GM06990 (cell line): ENCODE measurements at places on chromosomes 5 and 9.
A peak's percentile ranks its signal among the peaks of the same experiment; 100 is the strongest.

GRCh38 chr5:155091768-155092717, 78.5 kb downstream of the KIF4B start:
- DNase-seq, result no peak

DNA sequence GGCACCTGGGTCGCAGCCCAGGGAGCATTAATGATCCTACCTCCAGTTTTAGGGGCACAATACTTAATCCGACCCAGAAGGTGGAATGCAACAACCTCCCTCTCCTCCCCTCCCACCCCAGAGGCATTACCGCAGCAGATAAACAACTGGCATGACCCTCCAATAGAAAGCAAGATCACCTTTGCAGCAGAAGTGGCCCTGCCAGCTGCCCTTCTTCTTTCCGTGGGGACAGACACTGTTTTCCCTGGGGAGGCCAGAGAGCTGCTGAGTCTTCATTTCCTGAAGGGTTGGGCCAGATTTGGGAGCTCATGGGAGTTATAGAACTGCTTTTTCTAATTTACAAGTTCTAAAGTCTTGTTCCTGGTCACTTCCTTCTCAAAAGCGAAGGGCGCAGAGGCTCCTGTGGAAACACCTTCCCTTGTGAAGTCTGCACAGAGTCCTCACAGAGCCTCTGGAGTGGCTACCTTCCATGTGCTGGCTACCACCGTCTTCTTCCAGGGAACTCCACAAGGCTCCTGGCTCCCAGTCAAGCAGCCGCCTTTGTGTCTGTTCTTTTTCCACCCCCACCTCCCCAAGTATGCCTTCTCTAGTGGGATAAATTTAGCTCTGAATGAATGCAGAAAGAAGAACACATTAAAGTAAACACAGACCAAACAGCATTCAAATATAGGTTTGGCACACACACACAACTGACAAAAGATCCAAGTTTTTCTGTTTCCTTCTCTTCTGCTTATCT, 8.0 kb upstream of the PALM2AKAP2 start:
- no peak for DNase-seq

DNA sequence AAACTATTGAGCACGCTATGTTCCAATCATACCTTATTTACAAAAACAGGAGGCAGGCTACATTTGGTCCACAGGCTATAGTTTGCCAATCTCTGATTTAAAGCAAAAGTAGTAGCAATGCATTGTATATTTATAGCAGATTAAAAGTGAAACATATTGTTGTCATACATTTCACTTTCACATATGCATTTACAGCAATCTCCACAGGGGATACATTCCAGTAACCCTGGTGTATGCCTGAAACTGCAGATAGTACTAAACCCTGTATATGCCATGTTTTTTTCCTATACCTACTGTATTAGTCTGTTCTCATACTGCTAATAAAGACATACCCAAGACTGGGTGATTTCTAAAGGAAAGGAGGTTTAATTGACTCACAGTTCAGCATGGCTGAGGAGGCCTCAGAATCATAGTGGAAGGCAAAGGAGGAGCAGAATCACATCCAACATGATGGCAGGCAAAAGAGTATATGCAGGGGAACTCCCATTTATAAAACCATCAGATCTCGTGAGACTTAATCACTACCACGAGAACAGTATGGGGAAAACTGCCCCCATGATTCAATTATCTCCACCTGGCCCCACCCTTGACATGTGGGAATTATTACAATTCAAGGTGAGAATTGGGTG, 5.9 kb upstream of the CSF1R start:
- DNase-seq, result no peak

DNA sequence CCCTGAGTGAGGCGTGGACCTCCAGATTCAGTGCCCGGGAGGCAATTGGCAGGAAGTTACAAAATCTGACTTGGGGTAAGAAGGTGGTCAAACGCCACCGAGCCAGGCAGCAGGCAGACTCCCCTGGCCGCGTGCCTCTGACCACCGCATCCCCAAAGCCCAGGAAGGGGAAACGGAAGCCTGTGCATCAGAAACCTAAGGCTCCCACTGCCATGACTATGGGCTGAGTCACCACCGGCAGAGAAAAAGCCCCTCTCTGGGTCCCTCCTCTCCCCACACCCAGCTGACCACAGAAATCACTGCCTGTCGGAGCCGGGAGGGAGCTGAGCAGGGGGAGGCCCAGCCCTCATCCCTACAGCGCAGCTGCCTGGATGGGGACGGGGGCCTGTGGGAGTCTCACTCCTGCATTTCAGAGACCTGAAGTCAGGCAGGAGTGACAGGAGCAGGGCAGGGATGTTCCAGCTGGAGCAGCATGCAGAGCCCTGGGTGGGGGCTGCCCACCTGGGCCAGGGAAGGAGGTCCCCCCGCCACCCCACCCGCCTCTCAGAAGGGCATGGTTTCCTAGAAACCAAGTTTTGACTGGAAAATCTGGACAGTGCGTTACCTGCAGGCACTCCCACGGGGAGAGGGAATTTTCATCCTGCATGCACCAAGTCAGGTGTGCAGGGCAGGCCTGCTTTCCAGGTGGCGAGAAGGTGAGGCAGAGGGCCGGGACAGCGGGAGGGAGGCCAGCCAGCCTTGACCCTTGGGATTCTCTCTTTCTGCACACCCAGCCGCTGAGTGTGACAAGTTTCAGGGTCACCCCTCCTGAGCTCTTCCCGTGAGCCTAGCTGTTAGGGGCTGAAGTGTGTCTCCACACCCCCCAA, 68.2 kb downstream of the LRSAM1 start:
- DNase-seq, result no peak

- DNase-seq, result no peak
These were observed 37.0 kb downstream of the CXXC5 start for GRCh38 chr5:139684881-139685749.

GRCh38 chr5:143074414-143074996, 304.3 kb downstream of the ARHGAP26 start:
- DNase-seq, result no peak

GRCh38 chr9:21392270-21392669, 7.1 kb upstream of the IFNA2 start:
- peak; percentile 33 for DNase-seq

DNA sequence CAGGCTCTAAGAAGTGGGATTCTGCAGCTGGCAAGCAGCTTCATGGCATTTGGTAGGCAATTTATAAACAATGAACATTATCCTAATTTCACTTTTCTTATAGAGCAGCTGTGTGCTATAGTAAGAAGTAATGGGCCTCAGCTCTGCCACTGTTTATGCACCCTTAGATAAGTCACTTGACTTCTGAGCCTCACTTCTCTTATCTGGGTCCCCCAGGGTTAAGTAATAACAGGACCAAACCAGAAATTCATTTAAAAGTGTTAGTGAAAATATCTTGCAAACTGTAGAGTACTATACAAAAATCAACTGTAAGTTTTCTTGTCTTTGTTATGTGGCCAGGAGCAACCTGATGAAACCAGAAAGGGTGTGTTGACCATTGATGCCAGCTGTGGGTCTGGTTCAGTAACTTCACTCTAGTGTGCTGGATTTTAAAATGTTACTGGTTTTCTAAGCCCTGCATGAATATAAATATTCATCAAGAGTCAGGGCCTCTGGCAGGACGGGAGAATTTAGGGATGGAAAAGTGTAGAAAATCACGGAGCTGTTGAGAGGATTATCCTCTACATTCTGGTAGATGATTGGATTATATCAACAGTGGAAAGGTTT, 24.2 kb downstream of the TNFAIP8 start:
- DNase-seq, result no peak

DNA sequence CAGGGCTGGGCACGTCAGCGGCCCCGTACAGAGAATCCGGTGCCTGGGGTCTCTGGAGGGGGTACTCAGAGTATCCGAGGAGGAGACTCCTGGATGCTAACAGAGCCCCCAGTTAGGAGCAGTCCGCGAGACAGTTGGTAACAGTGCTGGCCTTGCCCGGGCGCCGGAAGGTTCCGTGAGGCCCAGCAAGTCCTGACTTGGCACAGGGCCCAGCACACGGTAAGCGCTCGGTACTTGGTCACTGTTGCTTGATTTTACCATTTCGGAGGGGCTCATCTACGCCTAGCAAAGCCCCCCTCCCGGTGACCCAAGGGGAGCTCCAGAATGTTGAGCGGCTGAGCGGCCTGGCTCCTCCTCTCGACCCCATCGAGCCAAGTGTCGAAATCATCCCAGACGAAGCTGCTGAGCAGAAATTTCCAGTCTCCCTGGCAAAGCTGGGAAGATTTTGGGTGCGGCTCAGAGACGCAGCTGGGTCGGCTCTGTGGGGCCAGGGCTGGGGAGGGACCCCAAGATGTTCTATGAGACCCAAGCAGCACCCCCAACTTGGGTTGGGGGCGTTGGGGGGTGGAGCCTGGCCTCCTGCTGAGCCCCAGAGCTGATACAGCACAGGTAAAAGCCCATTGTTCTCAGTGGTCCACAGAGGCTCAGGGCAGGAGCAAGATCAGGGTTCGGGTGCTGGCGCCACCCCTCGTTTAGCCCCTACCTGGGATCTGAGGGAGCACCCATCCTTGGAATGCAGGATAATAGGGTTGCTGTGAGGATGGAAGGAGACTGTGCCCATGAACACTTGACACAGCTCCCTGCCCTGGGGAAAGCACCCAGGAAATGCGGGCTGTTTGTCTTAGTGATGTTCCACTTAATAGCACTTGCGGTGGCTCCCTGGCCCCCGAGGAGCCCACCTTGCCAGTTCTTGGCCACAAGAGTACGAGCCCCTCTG, 137.2 kb downstream of the C9orf50 start:
- DNase-seq, result no peak

DNA sequence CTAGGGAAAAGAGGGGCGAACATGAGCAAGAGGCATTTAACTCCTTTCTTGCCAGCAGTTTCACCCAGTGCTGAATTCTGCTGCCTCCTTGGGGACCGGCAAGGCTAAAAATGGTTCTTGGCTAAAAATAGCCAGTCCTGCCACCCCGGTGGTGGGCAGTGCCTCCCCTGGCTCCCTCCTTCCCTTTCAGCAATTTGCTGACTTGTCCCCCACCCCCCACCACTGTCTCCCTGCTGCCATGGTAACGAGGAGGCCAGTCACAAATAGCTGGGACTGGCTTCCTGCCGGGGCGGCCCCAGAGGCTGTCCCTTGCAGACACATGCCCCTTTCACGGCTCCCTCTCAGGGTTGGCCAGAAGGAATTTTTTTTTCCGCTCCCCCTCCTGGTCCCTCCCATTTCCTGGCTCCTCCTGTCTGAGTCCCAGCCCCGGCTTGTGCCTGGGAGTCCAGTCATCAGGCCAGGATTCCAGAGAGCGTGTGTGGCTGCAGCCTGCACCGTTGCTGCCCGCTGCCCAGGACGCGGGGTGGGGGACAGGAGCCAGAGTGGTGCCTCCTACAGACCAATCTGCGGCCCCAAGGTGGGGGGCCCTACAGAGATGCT, 130.3 kb downstream of the RGS3 start:
- DNase-seq, result peak; percentile 56

DNA sequence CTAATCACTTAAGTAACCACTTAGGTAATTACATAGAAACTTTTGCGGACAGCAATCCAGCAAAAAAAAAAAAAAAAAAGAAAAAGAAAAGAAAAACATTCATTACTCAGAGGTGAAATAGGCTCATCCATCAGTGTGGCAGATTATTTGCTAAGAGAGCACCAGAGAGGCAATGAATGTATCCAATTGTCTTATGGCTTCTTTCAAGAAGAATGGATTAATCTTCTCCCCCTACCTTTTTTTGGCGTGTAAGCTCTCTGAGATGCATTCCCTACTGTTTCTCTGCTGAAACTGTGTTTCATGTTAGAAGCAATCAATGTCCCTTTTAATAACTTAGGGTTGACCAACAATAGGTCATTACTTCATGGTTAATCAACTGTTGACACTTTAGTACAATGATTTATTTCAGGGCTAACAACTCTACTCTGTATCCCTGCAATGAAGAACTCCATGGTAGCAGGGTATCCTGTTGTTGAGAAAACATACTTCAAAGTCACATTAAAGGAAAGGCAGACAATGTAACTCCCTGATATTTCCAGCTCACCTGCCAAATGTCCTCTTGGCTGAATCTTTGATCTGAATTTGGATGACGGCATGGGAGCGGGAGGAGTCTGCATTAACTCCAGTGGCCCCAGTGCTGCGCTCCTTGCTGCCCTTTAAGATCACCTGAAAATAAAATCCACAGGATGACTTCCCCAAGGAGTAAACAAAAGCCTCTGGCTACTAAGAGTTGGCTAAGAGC, 57.6 kb downstream of the KIF24 start:
- no peak for DNase-seq

GRCh38 chr5:159854916-159855315, 61.4 kb upstream of the ADRA1B start:
- DNase-seq, result no peak
